Head of caudate nucleus (tissue), 42 donors: ENCODE measurements at places on chromosomes 5 and 9.

DNA sequence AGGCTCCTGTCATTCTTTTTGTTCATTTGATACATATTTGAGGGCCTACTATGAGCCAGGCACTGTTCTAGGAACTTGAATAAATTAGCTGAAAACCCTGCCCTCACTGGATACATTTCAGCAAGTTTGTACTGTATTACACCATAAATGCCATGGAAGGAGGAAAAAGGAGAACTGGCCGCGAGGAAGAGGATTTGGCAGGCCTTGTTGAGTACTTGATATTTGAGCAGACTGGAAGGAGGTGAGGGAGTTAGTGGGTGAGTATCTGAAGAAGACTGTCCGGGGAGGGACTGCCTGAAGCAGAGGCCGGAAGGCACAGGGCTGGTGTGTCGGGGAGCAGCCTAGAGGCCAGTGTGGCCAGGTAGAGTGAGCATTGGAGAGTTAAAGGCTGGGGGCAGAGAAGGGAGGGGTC is 4.5 kb downstream of the SNX30 start:
- no peak for DNase-seq

DNA sequence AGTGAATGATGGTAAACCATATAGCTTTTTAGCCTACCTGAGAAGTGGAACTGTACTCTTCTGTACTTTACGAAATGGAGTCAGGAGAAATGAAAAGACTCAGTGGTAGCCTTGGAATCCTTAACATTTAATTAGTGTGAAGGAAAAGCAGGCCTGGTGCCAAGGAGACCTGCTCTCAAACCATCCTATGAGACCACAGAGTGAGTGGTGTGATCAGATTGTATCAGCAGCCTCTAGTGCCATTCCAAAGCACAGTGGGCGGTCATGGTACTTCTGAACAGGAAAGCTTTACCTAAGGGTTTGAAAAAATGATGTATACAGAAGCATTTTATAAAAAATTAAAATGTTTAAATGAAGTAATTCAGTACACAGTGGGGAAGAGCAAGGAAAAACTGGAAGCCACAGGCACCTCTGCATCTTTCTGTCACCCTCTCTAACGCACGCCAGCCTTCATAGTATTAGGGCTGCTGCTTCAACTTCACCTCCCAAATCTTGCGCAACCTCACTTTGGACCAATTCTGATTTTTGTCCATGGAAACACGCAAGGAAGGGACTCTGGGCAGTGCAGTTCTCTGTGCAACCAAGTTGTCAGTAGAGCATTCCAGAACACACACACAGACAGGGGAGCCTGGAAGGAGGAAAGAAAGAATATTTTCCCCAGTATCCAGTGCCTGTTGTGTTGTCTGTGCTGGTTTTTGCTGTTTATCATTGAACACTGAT is 203.7 kb downstream of the SH3GL2 start:
- no peak for DNase-seq

DNA sequence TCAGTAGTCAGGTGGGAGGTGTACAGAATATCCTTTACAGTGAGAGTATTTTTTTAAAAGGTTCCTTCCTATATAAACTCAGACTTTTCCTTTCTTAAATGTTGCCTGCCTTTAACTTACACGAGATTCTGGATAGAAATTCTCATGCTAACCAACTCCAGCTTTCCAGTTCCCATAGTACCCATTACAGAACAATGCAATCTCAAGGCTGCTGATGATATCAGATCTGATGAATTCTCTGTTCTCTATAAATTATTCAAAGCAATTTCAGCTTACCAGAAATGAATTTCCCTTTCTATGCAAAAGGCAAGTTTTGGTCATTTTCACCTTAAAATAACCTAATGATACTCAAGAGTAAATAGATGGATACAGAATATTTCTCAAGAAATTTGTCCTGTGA is 90.3 kb downstream of the NUDT12 start:
- DNase-seq: no peak

- no peak for DNase-seq
Measured at GRCh38 chr9:71924576-71924975, 13.1 kb downstream of the C9orf85 start.

DNA sequence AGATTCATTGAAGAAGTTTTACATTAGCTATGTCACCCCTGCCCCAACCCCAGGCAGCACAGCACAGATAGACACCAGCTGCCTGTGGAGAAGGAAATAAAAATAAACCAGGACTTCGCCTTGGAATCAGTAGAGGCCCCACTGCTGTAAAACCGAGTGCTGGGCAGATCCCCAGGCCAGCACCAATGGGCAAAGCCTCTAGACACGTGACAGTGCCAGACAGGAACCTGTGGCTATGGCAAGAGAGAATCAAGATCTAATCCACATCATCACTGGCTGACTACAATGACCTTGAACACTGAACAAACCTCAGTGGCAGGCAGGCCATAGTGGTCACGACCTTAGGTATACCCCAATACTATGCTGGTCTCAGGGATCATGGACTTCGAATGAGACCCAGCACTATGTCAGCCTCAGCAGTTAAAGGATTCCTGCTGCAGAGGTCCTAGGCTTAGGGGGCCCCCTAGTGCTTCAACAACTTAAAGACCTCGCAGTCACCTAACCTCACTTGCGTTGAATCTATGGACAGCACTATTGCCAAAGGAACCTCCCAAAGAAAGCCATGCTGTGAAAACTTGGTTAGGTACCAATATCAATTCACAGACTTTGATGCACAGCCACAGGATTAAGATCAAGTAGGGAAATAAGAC is 2118.6 kb upstream of the C9orf72 start:
- DNase-seq: peak; percentile 1

DNA sequence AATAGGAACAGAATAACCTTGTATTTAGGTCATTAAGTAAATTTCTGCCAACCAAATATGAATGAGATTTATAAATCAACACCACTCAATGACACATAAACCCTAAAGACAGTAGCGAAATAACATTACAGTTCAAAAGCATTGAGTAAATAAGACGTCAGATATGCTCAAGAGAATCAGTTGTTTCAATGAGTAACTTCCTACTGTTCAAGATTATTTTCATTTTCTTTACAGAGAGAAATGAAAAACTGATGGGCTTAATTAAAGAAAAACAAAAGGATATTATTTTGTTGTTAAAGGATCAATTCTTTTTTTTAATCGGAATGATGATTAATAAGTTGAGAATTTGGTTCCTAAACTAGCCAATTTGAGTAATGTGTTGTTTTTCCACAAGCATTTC is 150.1 kb downstream of the BNC2 start:
- no peak for DNase-seq

GRCh38 chr5:38783011-38783561 is 62.7 kb upstream of the OSMR start:
- DNase-seq: no peak

GRCh38 chr5:174491265-174491664 is 233.1 kb upstream of the MSX2 start:
- DNase-seq: no peak

DNA sequence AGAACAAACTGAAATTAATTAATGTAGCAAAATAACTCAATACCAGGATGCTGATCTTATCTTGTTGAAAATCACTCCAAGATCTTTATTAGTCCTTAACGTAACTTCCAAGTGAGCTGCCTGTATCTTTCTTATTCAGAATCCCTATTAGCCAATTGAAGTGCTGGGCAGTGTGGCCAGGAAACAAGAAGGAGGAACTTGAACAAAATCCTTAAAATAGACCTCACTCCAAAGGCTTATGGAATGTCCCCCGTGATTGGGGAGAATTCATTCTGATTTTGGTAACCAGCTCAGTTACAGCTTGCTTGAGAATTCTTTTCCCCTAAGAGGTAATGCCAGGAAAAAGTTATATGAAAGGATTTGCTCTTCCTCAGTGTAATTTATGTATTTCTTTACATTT is 171.0 kb downstream of the DEPDC1B start:
- no peak for DNase-seq

DNA sequence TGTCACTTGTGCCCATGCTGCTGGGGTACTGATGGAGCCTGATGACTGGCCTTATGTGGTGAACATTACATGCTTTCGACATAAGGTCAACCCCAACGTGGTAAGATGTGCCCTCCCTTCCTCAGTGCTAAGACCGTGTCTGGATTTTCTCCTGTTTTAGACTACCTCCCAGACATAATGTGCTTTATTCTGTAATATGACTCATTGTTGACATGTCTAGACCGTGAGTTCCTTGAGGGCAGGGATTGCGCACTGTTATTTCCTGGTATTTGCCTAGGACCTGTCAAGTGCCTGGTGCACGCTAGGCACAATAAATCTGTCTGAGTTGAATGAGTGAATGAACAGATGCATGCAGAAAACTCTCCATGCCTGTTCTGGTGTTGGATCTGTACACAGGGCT is 346.0 kb downstream of the KDM4C start:
- no peak for DNase-seq

- no peak for DNase-seq
Measured at GRCh38 chr5:124111886-124112285, 599.9 kb downstream of the CSNK1G3 start.

GRCh38 chr5:38830521-38831051 is 15.2 kb upstream of the OSMR start:
- DNase-seq: no peak

- no peak for DNase-seq
Measured at GRCh38 chr5:116763987-116764866, 189.6 kb upstream of the SEMA6A start.

- no peak for DNase-seq
Measured at GRCh38 chr9:38395653-38396370, 3.3 kb downstream of the ALDH1B1 start.

DNA sequence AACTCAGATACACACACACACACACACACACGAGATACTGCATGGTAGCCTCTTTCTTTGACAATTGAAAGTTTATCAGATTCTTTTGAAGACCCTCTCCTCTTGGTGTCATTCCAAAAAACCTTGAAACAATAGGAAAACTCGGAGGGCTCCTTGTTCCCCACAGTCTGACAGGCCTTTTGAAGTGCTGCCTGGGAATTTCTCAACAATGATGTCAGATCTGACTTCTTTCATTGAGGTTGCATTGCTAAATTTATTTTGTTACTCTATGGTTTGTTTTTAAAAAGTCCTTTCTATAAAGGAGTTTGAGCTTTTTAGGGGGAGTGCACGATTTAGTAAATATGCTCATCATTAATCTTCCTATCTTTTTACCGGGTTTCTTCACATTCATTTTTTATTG is 583.9 kb downstream of the SEMA5A start:
- DNase-seq: no peak
